Thoracic aorta endothelial cell (primary cell): ENCODE measurements at places on chromosomes 1 and 21. TPM values are rescaled to one million over a fixed set of nuclear protein-coding genes. Genes with fewer than 3 reads are reported as not detected.

NBPF6 gene
- total RNA-seq, result not detected in 2 replicates

RNF186 gene
- not detected in 2 replicates for total RNA-seq

MNDA gene
- total RNA-seq, result not detected in 2 replicates

KRTAP12-3 gene
- total RNA-seq, result not detected in 2 replicates

SPRR2E gene
- total RNA-seq, result not detected in 2 replicates
